Cardiac ventricle fibroblast (primary cell): ENCODE measurements at places on chromosomes 6 and 20. TPM values are rescaled to one million over a fixed set of nuclear protein-coding genes. Genes with fewer than 3 reads are reported as not detected.

RFX6 gene
- not detected in 2 replicates for total RNA-seq

LINC00237 gene
- not detected in 2 replicates for total RNA-seq

MARCKS gene
- total RNA-seq = 37.3 and 38.5 TPM in 2 replicates

CUTA gene
- total RNA-seq = 124 and 165 TPM in 2 replicates

MMP24 gene
- total RNA-seq = 0.05 and 0.06 TPM in 2 replicates

GID8 gene
- 26.5 and 29.3 TPM in 2 replicates for total RNA-seq

GGT7 gene
- total RNA-seq = 19.7 and 21.8 TPM in 2 replicates

ATP9A gene
- total RNA-seq = 21.8 and 22.9 TPM in 2 replicates

CGA gene
- not detected in 2 replicates for total RNA-seq

EDN3 gene
- total RNA-seq = not detected in 2 replicates

NMBR gene
- total RNA-seq = not detected in 2 replicates

ZSCAN23 gene
- total RNA-seq = 1.4 and 1.5 TPM in 2 replicates
